Pulmonary artery endothelial cell (primary cell): ENCODE measurements at places on chromosomes 5 and 9.
A peak's percentile ranks its signal among the peaks of the same experiment; 100 is the strongest.

GRCh38 chr5:133297293-133297692, 245.5 kb downstream of the HSPA4 start:
- DNase-seq = no peak

- no peak for DNase-seq
These were observed 48.8 kb downstream of the FANCC start for GRCh38 chr9:95268681-95269080.

GRCh38 chr9:84003246-84003645, 22.6 kb downstream of the RMI1 start:
- DNase-seq = no peak

DNA sequence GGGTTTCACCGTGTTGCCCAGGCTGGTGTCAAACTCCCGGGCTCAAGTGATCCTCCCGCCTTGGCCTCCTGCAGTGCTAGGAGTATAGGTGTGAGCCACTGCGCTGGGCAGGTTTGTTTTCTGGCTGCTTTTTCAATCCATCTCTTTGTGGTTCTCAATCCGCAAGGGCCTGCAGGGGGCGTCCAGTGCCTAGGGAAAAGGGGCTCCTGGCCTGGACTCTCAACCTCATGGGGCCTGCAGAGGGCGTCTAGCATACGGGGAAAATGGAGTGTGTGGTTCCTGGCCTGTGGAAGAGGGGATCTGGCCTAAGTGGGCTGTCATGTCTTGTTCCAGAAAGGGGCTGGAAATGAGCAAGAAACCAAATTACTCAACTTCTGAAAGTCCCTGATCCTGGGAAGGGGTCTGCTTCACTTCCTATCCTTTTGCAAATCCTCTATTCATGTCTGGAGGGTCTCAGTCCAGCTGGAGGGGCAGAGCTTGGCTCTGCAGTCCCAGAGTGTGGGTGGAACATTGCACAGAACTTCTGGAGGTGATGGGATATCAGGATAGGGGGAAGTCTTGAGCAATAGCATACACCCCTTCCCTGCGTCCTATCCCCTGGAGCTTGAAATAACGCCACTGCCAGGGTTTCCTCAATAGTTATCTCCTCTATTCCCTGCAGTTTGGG, 12.7 kb upstream of the CCL27 start:
- DNase-seq = peak; percentile 33

DNA sequence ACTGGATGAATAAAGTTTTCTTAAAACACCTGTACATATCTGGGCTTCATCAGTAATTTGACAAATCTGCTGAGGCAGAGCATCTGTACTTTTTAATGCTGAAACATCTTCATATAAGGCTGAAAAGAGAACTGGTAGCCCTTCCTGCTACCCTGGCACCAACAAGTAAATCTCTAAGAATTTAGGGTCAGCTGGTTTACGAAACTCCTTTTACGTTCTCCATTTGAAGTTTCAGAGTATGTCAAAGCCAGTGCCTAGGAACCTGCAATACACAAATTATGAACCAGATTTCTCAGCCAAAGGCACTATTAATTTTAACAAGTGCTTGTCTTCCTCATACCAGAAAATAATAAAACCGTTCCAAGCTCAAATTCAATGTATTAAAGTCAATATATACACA, 3.8 kb downstream of the ZFAND5 start:
- DNase-seq = no peak

DNA sequence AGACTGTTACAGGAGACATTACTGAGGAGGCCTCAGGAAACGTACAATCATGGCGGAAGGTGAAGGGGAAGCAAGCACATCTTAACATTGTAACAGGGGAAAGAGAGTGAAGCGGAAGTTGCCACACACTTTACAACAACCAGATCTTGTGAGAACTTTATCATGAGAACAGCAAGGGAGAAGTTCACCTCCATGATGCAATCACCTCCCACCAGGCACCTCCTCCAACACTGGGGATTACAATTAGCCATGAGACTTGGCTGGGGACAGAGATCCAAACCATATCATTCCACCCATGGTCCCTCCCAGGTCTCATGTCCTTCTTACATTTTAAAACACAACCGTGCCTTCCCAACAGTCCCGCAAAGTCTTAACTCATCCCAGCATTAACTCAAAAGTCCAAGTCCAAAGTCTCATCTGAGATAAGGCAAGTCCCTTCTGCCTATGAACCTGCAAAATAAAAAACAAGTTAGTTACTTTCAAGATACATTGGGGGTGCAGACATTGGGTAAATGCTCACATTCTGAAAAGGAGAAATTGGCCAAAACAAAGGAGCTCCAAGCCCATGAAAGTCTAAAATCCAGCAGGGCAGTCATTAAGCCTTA, 138.3 kb downstream of the TMEM161B start:
- DNase-seq = no peak

DNA sequence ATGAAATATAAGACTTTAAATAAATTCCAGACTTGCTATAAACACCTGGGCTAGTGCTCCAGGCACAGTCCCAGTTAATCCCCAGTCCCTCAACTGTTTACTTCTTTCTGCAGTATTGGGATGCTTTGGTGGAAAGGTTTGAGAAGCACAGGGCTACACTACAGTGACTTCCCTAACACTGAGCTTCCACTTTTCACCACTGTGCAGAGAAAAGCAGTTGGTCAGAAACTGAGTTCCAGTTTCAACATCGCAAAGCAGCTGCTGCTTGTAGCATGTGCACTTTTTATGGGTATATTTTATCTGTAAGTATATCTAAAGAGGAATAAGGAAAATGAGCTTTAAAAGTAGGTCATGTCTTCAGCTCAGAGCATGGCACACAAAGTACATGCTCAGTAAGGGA, 339.7 kb downstream of the NTRK2 start:
- DNase-seq = no peak

- DNase-seq = no peak
These were observed 44.0 kb upstream of the LIFR start for GRCh38 chr5:38600329-38601045.

- no peak for DNase-seq
These were observed 2.1 kb downstream of the SPATA31E1 start for GRCh38 chr9:87884578-87885459.

- DNase-seq = no peak
These were observed 719.6 kb upstream of the GRAMD2B start for GRCh38 chr5:125703616-125704015.

DNA sequence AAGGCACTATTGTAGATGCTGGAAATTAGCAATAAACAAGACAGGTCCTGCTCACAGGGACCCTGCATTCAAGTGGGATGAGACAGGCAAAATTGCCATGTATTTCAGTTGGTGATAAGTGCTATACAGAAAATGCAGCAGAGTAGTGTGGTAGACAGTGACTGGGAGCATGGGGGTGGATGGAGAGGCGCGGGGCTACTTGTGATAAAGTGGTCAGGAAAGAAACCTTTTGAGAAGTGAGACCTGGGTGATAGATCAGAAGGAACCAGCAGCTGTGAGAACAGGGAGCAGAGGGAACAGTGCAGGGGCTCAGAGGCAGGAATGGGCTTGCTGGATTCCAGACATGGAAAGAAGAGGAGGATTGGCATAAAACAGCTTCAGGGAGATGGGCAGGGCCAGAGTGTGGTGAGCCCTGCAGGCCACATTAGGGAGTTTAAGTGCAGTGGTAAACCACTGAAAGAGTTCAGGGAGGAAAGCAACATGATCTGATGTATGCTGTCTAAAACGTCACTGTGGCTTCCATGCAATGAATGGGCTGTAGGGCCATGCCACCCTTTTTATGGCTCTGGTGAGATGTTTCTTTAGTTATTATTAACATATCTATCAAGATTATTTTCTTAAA, 7.3 kb downstream of the CRHBP start:
- DNase-seq = no peak

DNA sequence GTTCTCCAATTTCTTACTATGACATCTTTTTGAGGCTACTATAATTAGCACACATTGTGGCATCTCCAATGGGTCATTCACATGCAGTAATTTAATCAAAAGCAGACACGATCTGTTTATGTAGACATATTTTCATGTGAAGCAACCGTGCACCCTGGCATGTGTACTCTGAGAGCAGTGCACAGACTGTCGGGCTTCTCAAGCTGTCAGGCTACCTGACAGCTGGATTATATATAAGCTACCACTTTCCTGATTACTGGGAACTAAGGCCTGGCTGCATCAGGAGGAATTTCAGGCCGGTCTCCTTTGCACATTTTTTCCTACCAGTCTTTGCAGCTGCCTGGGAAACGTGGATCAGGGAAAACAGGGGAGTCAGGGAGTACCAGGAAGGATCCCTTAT, 197.5 kb downstream of the MAPKAP1 start:
- DNase-seq = no peak

DNA sequence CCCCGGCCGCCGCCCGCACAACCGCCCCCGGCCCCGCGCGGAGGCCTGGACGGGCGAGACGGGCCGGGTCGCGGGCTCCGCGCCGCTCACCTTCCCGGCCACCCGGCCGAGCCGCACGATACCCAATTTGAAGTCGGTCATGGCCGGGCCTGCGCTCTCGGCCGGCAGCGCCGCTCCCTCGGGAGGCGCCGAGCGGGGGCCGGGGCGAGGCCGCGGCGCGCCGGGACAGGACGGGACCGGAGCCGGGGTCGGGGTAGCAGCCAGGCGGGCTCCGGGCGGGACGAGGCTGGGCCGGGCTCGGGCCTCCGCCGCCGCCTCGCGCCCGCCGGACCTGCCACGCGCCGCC, 216 bp downstream of the ZMYND19 start:
- no peak for DNase-seq
